GM20000 (cell line): ENCODE measurements at places on chromosomes 11 and 22.

GRCh38 chr11:113603277-113604059 lies 102.6 kb downstream of the TMPRSS5 start:
- DNase-seq = no peak

DNA sequence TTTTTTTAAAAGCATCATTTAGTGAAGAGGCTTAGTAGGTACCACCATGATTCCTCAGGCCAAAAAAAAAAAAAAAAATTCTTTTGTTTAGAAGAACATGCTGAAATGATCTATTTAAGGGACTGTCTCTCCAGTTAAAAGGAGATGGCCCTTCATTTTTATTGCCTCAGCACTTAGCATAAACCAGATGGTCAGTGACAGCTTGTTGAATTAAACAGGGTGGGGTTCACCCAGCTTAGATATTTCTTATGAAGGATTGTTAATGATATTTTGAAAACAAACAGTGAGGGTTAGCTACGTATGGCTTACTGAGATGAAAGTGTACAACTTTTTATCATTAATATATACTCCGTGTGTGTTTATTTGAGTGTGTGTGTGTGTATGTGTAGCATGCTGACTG lies 203.7 kb downstream of the FAM181B start:
- no peak for DNase-seq

DNA sequence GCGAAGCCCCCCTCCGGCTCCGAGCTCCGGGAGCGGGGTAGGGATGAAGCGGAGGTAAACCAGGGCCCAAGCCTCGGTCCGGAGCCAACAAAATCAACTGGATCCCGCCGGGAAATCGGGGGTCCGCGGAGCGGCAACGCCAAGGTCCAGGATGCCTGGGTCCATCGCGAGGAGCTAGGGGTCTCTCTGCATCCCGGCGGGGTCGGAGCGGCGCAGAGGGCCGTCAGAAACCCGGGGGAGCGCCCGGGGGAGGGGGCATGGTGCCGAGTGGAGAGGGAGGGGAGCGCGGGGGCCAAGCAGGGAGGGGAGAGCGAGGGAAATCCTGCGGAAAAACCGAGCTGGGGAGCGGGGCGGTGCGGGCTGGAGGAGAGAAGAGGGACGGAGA lies 51.8 kb downstream of the SLC22A12 start:
- no peak for DNase-seq

DNA sequence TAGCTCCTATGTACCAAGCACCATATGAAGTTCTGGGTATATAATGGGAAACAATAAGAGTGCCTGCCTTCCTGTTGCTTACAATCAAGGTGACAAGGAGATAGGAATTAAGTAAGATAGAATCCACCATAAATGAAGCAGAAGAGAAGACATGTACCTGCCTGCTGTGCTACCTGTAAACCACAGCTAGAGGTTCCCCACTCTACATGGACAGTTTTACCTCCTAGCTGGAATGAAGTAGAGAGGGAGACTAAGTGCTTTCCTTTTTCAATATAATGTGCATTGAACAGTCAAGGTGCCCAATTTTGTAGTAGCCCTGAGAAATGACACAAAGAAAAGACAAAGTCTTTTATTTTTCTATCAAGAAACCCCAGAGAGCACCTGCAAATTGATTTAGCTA lies 984.6 kb downstream of the DLG2 start:
- no peak for DNase-seq
